ENCODE measurements at places on chromosomes 6 and 20.

- DNase-seq, result no peak
These were observed 40.5 kb downstream of the FAM120B start for GRCh38 chr6:170347091-170347490.

DNA sequence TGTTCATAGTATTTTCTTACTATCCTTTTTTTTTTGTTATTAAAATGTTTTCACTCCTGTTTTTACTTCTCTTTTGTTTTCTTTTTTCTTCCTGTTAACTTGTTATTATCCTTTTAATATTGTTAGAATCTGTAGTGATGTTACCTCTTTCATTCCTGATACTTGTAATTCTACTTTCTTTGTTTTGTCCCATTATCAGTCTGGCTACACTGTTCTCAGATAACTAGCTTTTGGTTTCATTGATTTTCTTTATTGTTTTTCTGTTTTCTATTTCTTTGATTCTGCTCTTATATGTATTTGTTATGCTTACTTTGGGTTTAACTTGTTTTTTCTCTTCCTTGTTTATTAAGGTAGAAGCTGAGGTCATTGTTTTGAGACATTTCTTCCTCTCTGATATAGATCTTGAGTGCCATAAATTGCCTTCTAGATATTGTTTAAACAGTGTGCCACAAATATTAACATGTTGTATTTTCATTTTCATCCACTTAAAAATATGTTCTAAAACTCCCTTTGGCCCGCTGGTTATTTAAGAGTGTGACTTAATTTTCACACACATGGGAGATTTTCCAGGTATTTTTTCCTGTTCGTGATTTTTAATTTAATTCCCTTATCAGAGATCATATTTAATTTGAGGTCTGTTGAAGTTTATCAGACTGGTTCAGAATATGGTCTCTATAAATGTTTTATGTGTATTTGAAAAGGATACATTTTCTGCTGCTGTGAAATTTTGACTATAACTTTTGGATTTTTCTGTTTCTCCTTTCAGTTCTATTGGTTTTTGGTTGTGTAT lies 6.7 kb downstream of the XRN2 start:
- no peak for DNase-seq

DNA sequence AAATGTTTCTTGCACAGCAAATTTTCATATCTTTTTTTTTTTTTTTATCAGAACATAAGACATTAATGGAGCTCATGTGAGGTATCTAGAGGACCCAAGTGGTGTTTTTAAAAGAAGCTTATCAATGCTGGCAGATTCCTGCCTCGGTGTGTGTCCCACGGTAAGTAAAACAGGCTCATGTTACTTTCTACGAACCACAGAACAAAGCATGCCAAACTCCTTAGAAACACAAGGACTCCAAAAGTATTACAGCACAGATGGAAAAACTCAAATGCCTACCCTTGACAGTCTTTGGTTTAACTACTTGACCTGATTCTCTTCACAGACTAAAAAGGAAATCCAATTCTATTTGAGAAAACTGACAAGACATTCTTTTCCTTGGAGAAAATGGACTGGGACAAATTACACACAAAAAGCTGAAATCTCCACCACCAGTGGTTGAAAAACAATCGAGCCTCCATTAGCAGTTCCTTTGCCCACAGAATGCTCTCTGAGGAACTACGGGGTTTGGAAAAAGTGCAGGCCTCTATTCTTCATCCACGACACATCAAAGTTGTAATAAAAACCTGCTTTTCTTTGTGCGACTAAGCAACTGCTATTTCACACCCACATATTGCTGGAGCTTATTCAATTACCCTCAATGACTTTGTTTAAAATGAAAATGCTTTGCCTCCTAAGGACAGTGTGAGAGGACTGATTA lies 5.4 kb downstream of the METTL24 start:
- DNase-seq, result no peak

DNA sequence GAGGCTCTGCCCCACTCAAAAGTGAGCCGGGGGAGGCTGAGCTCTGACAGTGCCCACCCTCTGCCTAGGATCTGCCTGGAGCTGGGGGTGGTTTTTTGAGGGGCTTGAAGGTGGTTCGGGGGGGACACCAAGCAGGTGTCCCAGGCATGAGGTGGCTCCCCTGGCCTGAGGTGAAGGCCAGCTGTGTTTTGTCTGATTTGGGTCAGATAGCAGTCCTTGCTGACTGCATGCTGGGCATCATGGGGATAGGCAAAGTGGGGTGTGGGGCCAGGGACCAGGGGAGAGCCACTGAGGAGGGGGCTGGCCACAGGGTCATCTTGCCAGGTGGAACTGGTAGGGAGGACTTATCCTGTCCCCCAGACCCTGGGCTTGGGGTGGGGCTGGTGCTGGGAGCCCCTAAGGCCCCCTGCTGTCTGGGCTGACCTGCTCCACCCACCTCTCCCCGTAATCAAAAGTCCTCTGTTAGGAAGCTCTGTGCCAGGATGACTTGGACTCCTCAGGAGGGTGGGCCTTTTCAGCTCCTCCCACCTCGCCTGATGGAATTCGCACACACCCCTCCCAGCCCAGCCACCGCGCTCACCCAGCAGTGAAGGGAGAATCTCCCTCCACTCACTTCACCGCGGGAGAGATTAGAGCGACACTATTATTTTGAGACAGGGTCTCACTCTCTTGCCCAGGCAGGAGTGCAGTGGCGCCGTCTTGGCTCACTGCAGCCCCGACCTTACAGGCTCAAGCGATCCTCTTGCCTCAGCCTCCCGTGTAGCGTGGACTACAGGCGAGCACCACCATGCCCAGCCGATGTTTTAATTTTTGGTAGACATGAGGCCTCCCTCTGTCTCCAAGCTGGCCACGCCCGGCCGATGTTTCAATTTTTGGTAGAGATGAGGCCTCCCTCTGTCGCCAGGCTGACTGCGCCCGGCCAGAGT lies 1.5 kb upstream of the COL9A3 start:
- DNase-seq, result no peak

DNA sequence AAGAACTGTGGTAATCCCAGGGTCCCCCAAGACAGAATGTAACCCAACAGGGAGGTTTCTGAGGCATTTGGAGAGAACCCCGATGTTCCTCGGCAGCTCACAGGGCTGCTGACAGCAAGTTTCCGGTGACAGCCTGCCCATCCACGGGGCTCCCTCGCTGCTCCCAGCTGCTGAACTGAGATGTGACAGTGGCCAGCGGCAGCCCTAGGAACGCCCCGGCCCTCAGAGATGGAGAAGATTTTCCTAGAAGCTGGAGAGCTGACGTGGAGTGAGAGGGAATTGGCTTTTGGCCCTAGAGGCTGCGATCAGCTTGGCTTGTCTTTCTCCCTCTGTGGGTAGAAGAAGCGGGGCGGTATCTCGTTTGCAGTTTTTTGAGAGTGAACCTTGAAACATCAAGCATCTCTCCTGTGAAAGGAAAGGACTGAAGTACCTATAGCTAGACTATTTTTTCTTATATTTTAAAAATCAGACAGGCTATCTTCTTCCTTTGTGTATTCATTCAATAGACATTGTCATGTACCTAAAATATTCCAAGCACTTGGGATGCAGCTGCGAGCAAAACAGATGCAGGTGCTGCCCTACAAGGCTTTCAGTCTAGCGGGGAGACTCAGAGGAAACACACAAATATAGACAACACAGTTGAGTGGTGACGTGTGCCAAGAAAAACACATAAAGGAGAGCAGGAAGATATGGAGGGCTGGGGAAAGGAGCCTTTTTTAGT lies 28.4 kb upstream of the NFATC2 start:
- DNase-seq, result no peak

- no peak for DNase-seq
These were observed 146.9 kb downstream of the PRKN start for GRCh38 chr6:162580619-162581018.

GRCh38 chr6:106658469-106658868 lies 29.1 kb downstream of the QRSL1 start:
- DNase-seq, result no peak

DNA sequence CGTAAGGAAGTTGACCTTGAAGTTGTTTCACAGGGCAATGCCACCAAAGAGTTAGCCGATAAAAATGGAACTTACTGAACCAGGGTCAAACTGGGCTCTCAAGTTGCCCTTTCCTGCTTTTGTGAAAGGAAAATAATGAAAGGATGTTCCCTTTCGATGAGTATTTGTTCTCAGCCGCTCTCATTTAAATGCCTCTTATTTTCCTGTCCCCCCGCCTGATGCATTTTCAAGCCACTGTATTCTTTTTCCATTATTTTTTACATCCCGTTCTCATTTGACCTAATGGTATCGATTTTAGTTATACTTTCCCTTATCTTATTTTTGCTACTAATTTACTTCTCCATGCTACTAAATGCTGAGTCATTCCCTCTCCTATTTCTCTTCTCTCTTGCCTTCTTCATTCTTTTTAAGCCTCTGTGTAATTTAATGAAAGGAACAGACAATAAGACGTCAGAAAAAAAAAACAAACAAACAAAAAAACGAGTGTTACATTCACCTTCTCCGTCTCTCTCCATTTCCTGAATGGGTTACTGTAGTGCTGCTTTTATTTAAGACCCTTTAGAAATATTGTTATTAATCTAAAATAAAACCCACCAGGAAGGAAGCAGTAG lies 655 bp upstream of the NDUFAF4 start:
- DNase-seq, result no peak

DNA sequence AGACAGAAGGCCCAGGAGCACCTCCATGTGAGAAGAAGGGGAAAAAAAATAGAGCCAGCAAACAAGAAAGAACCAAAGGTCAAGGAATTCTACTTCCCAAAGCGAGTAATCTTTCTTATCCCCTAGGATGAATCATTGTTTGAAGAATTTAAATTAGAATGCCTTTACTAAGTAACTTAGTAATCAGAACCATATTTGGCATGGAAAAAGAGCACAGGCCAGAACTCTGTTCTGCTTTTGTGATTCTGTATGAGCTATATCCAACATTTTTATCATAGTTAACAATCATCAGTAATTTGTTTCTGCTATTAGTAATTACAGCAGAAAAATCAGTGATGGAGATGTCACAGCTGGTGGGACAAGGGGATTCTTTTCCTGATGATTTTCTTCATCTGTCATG lies 228.8 kb upstream of the FAM83B start:
- DNase-seq, result no peak

- no peak for DNase-seq
These were observed 31.7 kb upstream of the ASXL1 start for GRCh38 chr20:32326504-32326845.

GRCh38 chr6:162478192-162478671 lies 249.3 kb downstream of the PRKN start:
- no peak for DNase-seq

DNA sequence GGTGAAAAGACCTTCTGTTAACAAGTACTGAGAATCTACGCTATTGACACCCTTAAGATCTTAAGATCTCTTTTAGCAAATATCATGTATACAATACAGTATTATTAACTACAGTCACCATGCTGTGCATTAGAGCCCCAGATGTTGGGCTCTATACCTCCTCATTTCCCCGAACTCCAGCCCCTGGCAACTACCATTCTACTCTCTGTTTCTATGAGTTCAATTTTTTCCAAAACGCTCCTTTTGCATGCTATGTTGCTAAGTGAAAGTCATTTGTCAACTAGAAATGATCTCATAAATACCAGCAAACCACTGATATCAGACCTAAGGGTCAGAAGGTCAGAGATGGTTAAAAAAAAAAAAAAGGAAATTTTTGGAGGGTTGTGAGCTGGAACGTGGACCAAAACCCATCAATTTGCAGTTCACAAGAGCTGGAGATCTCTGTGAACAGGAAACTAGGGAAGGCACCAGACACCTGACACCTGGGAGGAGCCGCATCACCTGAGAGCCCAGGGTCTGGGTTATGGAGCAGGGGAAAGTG lies 122.0 kb upstream of the KCNK16 start:
- no peak for DNase-seq

DNA sequence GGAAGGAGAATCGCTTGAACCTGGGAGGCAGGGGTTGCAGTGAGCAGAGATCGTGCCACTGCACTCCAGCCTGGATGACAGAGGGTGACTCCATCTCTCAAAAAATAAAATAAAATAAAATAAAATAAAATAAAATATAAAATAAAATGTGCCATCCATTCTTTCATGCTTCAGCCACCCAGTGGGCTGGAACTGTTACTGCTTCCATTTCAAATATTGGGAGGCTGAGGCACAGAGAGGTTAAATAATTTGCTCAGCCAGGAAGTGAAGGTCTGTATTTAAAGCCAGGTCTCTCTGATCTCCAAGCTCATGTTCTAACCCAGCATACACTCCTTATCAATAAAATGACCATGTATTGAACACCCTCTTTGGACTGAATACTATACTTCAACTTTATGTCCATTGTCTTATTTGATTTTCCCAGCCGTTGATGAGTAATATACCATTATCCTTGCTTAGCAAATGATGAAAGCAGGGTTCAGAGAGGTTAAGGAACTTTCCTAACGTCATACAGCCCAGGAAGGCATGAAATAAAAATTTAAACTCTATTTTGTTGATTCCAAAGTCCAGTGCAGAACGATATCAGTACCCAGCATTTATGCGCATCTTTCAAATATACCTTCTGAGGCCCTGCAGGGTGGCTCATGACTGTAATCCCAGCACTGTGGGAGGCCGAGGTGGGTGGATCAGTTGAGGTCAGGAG lies 25.8 kb upstream of the SLC9A8 start:
- no peak for DNase-seq

DNA sequence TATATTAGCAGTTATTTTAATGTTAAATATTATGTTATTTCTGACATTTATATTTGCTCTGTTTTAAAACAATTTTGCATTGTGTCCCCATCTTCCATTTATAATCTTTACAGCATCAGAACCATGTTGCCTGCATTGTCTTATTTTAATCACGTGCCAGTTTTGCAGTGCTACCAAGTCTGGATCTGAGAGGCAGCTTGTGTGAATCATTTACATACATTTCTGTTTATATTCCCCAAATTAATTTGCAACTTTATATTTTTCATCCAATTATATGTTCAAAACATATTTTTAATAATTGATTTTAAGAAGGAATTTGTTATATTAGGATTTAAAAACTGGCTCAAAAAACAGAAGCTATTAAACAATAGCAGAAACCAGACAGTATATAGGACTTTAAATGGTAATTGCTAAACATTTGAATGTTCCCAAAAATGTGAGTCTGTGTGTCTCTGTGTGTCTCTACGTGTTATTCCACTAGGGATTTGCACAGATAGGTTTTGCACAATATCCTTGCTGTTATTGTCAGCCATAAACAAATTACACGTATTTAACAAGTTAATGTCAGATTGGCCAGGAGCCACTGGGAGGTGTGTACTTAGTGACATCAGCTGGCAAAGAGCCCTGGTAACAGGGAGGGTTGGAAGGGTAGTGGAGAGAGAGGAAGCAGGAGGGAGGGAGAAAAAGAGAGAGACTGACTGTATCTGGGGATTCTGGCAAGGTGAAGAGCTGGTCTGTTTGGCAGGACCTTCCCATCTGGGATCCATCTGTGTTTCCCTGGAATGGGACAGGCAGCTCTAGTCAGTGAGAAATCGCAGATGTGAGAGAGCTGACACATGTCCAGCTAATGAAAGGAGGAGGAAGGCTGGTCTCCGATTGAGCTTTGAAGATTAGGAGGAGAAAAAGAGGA lies 72.1 kb downstream of the CBFA2T2 start:
- no peak for DNase-seq
